ENCODE measurements at places on chromosomes 12 and 14.

- peak; percentile 24 for ATAC-seq
Measured at GRCh38 chr12:7351177-7351576, 47.3 kb downstream of the ACSM4 start.

GRCh38 chr12:83468988-83469908 is 782.5 kb downstream of the TMTC2 start:
- no peak for ATAC-seq

- no peak for ATAC-seq
Measured at GRCh38 chr14:95104911-95105310, 52.4 kb downstream of the DICER1 start.

DNA sequence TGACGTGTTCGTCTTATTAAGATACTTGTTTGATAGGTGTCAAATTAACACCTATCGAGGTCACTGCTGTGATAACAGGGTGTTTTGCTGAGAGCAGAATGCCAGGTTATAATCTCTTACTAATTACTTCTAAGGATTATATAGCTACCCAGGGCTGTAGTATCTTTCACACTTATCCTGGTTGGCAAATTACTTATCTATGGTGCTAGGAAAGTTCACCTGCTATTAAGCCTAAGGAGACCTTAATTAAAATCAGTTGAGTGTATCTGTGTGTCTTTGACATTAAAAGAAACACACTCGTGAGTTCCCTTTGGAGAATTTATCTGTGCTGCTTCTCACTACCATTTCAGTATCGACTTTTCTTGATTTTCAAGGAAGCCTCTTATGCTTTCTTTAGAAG is 301.6 kb upstream of the SLC16A7 start:
- ATAC-seq, result no peak

DNA sequence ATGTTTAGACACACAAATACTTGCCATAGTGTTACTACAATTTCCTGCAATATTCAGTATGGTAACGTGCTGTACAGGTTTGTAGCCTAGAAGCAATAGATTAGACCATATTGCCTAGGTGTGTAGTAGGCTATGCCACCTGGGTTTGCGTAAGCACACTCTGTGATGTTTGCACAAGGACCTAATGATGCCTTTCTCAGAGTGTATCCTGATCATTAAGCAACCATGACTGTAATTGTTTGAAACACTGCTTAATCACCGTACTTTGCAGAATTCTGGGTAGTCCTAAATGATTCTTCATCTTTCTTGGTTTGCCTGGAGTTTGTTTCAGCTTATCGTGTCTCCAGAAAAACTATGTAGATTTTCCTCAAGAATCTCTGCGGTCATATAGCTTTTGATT is 11.2 kb upstream of the TCP11L2 start:
- ATAC-seq, result no peak

GRCh38 chr12:92519284-92519683 is 183.5 kb upstream of the PLEKHG7 start:
- no peak for ATAC-seq

DNA sequence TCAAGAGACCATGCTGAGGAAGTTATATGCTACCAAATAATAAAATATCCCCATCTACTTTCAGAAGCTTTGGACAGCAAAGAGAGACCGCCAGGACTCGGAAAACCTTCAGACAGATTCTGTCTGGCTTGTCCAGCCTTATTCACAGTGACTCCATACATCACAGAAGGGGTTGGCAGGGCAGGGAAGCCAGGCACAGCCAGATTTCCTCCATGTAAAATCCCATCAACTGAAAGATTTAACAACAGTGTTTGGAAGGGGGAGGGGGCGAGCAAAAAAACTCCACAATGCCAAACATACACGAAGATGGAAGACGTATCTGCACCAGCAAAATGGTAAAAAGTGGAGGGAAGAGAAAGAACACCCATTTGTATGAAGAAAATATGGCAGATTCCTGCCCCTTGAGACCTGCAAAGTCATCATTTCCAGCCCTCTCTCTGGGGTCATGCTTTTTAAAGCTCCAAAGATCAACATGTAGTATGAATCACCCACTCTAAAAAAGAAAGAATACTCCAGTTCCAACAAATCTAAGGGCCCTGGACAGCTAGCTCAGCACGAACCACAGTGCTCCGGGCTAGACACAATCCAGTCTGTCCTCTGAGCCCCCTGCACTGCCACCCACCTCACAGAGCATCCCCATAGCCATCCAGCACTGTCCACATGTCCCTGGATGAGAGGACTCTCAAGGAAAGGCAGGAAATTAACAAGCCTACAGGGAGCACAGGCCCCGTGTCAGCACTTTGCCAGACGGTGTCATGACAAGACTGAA is 116.4 kb downstream of the DICER1 start:
- no peak for ATAC-seq

GRCh38 chr14:89325299-89325883 is 91.6 kb downstream of the FOXN3 start:
- ATAC-seq, result peak; percentile 61

GRCh38 chr14:104460791-104461651 is 118.5 kb upstream of the C14orf180 start:
- no peak for ATAC-seq

GRCh38 chr12:58583529-58583928 is 336.8 kb downstream of the LRIG3 start:
- ATAC-seq, result no peak

DNA sequence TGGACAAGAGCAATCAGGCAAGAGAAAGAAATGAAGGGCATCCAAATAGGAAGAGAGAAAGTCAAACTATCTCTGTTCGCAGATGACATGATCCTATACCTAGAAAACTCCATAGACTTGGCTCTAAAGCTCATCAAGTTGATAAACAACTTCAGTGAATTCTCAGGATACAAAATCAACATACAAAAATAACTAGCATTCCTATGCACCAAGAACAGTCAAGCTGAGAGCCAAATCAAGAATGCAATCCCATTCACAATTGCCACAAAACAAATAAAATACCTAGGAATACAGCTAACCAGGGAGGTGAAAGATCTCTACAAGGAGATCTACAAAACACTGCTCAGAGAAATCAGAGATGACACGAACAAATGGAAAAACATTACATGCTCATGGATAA is 417.5 kb upstream of the ATP2B1 start:
- no peak for ATAC-seq

- ATAC-seq, result no peak
Measured at GRCh38 chr12:91889059-91889458, 256.6 kb downstream of the BTG1 start.

- ATAC-seq, result no peak
Measured at GRCh38 chr12:50052964-50053363, 4.4 kb upstream of the ASIC1 start.

DNA sequence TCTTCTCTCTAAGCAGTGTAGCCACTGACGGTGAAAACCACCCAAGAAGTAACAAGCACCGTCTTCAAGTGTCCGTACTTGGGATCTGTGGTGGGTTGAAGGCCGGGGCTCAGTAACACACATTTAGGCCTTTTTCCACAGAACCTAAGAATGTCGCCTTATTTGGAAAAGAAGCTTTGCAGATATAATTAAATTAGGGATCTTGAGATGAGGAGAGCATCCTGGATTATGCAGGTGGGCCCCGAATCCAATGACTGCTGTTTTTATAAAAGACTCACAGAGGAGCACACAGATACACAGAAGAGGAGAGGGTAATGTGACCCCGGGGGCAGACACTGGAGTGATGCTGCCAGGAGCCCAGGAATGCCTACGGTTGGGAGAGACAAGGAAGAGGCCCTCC is 46.3 kb downstream of the RIMBP2 start:
- ATAC-seq, result no peak

- ATAC-seq, result no peak
Measured at GRCh38 chr12:604956-605355, 58.3 kb downstream of the NINJ2 start.

- ATAC-seq, result peak; percentile 96
Measured at GRCh38 chr12:685388-685787, 22.1 kb upstream of the NINJ2 start.

GRCh38 chr12:39988574-39988973 is 117.3 kb downstream of the SLC2A13 start:
- no peak for ATAC-seq

- ATAC-seq, result peak; percentile 97
Measured at GRCh38 chr14:81206115-81206514, 14.6 kb downstream of the GTF2A1 start.

DNA sequence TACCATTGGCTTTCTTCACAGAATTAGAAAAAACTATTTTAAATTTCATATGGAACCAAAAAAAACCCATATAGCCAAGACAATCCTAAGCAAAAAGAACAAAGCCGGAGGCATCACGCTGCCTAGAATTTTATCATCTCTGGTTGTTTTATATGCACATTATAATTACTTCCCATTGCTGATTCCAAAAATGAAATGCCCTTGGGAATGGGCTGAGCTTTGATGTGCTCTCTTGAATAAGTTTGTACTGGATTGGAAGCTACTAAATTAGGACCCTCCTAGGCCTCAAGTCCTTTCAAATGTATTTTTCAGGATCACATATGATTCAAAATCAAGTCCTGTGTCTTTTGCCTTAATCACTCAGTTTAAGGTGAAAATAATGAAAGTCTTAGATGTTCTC is 58.9 kb upstream of the DUSP6 start:
- ATAC-seq, result no peak

DNA sequence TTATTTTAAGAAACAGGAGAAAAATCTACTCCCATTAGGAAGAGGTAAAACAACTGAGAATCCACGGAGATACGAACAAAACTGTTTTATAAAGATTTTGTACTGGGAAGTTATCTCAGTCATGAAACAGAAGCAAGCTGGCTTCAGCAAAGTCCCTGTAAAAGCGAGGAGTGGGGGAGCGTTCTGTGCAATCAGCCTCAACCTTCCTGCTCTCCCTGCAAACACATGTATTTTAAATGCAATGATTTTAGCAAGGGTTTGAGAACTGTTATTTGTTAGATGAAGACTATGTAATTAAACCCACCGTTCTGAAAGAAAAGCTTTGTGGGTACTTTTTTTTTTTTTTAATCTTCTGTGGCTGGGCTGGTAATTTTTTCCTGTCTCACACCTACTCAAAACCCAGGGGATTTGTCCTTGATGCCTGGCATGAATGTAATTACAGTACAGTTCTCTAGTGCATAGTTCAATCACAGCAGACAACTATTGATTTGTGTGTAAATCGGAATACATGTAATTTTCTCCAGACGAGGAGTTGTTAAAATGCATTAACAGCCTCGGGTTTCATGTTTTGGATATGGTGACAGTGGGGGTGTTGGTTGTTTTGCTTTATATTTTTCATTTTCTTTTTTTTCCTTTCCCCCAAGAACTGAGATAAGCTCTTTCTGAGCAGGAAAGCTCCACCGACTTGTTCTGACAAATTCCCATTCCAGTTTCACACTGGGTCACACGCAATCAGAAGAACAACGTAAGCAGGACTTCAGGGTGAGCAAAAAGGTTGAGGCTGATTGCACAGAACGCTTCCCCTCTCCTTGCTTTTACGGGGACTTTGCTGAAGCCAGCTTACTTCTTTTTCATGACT is 153.6 kb downstream of the PHLDA1 start:
- ATAC-seq, result peak; percentile 40

DNA sequence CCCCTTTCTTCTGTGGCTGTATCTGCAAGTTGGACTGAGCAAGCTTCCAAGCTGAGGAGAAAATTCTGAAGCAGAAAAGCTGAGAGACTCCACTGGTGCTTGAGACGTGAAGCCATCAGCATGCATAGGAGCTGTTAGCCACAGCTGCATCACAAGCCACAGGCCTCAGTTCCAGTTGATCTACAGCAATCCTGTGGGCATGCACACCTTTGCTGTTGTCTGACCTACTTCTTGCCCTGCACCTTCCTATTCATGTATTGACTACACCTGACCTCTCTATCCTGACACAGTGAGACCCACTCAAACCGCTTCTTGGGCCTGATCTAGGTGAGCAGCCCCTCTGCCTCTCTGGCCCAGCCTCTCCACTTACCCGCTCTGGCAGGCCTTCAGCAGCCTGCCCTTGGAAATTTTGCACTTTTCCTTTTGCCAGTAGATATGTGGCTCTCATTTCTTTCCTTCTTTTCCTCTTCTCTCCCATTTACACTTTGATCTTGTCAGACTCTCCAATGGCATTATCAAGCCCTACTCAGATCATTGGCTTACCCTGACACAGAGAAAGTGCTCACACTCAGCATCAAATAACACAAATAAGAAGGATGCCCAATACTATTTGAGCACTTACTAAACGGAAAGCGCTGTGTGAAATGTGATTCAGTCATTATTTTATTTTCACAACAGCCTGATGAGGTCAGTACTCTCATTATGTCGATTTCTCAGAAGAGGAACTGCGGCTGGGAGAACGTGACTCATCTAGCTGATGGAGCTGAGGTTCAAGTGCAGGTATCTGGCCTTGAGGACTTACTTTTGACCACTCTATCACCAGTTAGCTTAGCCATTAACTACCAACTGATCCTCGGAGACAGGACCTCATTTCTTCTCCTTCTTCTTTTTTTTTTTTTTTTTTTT is 21.9 kb upstream of the PTGR2 start:
- peak; percentile 91 for ATAC-seq

- no peak for ATAC-seq
Measured at GRCh38 chr12:19444097-19444496, 4.8 kb downstream of the AEBP2 start.

- no peak for ATAC-seq
Measured at GRCh38 chr12:87196321-87196720, 832.9 kb downstream of the C12orf50 start.

DNA sequence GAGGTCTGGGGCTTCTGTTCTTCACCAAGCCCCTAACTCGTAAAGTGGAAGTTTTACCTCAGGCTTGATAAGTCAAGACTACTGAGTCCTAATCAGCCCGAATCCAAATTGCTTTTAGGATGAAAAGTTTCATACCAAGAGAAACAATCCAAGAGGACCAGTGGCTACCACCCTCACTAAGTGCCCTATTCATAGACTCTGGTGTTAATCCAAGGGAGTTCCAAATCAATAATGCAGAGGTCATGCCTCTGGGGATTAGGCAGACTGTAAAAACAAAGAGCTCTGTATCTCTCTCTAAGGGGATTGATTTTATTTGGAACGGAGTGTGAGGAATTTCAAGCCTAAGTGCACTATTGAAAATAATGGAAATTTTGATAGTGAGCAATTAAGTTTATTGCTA is 76.3 kb upstream of the LMNTD1 start:
- no peak for ATAC-seq

DNA sequence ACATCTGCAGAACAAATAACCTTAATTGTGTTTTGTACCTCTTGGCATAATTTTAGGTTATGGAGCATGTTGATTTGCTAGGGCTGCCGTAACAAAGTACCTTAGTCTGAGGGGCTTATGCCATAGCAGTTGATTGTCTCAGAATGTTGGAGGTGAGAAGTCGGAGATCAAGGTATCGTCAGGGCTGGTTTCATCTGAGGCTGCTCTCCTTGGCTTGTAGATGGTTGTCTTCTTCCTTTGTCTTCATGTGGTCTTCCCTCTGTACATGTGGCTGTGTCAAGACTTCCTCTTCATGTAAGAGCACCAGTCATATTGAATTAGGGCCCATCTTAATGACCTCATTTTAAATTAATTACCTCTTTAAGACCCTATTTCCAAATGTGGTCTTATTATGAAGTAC is 64.4 kb upstream of the PTHLH start:
- no peak for ATAC-seq

GRCh38 chr14:24851837-24852236 is 198.1 kb downstream of the STXBP6 start:
- no peak for ATAC-seq
